ENCODE measurements at places on chromosomes 16 and 17.

- no peak for DNase-seq
Measured at GRCh38 chr17:75013092-75013559, 656 bp downstream of the MRPL58 start.

DNA sequence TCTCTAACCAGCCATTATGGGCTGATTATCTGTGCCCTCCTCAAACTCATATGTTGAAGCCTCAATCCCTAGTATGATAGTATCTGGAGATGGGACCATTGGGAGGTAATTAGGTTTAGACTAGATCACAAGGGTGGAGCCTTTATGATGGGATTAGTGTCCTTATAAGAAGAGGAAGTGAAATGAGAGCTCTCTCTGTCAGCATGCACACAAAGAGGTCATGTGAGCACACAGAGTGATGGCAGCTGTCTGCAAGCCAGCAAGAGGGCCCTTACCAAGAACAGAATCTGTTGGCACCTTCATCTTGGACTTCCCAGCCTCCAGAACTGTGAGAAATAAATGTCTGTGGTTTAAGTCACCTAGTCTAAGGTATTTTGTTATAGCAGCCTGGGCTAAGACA lies 101.9 kb downstream of the PCTP start:
- DNase-seq, result no peak

- no peak for DNase-seq
Measured at GRCh38 chr17:83125515-83126274, 46.3 kb downstream of the METRNL start.

- DNase-seq, result no peak
Measured at GRCh38 chr17:38428112-38428642, at the start of gene ARHGAP23. ARHGAP23 (plus strand) TSS chr17:38428464; CDS start chr17:38428486, 22 bp downstream.

DNA sequence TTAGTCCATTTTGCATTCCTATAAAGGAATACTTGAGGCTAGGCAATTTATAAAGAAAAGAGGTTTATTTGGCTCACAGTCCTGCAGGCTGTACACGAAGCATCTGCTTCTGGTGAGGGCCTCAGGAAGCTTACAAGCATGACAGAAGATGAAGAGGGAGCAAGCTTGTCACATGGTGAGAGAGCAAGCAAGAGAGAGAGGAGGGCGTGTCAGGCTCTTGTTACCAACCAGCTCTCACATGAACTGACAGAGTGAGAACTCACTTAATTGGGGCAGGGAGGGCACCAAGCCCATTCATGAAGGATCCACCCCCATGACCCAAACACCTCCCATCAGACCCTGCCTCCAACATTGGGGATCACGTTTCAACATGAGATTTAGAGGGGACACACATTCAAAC lies 1.6 kb downstream of the CHCT1 start:
- no peak for DNase-seq

- DNase-seq, result no peak
Measured at GRCh38 chr16:50448981-50449380, 80.2 kb upstream of the BRD7 start.

DNA sequence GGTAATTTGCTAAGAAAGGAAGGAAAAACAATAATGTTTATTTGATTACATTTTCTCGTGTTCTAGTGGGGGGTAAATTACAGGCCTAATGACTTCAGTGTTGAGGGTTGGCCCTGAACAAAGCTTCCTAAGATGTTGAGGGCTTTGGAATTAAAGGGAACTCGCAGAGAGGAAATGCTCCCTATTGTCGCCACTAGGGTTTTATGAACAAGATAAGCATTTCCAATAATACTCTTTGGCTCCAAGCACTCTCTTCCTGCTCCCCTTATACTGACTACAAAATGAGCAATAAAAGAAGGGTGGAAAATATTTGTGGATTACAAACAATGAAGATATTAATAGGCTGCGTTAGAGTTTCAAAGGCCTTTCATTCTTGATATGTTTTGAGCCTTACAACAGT lies 363.6 kb downstream of the HS3ST3B1 start:
- no peak for DNase-seq

- no peak for DNase-seq
Measured at GRCh38 chr16:30715750-30716445, 16.9 kb downstream of the SRCAP start.

- DNase-seq, result no peak
Measured at GRCh38 chr17:19303367-19303776, 59.2 kb downstream of the B9D1 start.

- no peak for DNase-seq
Measured at GRCh38 chr16:11439790-11440656, 94.8 kb downstream of the RMI2 start.

DNA sequence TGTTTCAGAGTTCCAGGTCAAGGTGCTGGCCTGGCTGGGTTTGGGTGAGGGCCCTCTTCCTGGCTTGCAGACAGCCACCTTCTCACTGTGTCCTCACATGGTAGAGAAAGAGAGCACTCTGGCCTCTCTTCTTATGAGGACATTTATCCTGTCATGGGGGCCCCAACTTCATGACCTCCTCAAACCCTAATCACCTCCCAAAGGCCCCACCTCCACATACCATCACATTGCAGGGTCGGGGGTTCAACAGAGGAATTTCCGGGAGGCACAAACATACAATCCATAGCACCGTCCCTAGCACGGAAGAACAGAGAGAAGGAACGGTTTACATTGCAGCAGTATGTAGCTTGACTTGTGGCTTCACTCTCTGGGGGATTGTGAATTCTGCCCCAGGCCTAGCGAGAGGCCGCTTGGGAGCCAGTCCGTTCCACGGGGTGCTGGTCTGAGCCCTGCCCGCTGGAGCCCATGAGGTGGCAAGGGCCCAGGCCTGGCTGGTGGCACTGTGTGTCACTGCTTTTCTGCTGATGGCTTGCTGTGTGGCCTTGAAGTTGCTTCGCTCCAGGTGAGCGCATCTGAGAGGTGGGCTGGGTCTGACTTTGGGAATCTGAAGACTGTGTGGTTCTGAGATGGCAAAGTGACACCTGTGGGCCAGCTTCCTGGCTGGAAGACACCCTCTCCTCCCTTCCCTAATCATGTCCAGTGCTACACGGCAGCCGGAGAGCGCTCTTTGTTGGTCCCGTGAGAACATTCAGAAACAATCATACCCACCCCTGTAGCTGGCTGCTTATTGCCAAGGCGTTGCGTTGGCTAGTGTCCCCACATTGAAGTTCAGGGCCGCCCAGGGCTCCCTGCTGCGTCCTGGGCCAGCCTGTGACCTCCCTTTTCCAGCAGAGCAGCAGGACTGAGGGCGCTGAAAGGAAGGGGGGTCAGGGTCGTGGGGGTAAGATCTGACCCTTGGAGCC lies 98.3 kb downstream of the CMIP start:
- no peak for DNase-seq

- no peak for DNase-seq
Measured at GRCh38 chr17:57256708-57257112, 387 bp downstream of the MSI2 start.

DNA sequence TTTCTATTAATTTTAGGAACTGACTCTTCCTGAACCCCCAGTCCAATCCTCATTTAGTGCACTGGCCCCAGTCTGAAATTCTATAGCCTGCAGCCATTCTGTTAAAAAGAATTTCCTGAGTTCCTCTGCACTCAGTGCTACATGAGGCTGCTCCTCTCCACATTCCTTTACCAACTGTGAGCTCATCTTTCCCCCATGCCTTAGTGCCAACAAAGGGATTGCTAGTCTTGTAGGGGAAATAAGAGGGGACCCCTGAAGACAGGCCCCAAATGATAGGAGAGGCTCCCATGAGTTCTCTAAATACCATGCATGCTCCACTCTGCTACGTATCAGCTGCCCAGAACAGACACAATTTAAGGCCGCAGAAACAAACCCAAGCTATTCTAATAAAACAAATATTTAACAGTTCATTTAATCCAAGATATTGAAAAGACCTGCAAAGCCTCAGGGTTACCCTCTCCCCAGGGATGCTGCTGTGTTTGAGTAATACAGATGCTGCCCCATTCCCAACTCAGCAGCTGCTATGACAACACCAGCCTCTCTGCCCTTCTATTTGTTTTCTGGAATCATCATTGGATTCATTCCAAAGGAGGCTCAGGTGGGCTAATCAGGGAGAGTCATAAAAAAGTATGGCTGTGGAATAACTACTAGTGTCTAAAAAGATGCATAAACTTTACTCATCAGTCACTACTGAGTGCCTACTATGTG lies 228.5 kb downstream of the TOX3 start:
- no peak for DNase-seq

- DNase-seq, result peak; percentile 50
Measured at GRCh38 chr17:59521465-59522126, 43.8 kb upstream of the DHX40 start.

- DNase-seq, result no peak
Measured at GRCh38 chr16:84883301-84883700, 63.5 kb downstream of the CRISPLD2 start.

- no peak for DNase-seq
Measured at GRCh38 chr16:70349783-70350182, 3.1 kb downstream of the DDX19A start.

GRCh38 chr17:48746916-48747444 lies 18.4 kb upstream of the HOXB13 start:
- no peak for DNase-seq

DNA sequence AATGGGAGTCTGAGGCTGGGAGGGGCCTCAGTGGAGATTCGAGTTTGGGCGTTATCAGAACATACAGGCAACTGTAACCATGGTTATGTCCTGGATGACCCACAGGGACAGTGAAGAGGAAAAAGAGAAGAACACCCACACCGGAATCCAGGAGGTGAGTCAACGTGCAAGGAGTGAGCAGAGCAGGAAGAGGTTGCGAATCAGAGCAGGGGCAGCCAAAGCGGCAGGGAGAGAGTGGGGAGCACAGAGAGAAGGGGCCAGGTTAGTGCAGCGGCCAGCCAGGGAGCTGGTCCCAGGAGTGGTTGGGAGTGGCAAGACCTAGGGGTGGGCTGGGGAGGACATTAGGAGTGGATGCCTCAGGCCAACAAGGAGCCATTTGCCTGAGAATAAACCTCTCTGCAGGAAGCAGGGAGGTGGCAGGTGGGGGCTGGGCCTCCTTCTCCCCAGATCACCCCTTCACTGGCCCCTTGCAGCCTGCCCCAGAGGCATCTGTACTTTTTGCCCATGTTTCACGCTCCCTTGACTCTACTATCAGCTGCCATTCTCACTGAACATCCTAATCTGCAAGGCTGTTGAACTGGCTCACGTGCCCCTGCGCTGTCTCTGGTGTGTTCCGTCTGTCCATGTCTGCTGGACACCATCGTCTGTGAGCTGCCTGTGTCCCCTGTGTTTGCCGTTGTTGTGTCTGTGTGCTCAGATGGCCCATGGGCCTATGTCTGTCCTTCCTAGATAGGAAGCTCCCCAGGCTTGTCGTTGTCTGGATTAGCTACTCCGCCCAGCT lies 5.1 kb downstream of the KRT13 start:
- DNase-seq, result no peak

- DNase-seq, result no peak
Measured at GRCh38 chr16:4261557-4262172, 11.2 kb downstream of the TFAP4 start.

GRCh38 chr17:40317345-40317873 lies 8.4 kb downstream of the RARA start:
- no peak for DNase-seq

- DNase-seq, result no peak
Measured at GRCh38 chr16:57266531-57267260, 17.8 kb downstream of the PLLP start.

GRCh38 chr16:48160575-48160974 lies 4.8 kb upstream of the ABCC12 start:
- no peak for DNase-seq

DNA sequence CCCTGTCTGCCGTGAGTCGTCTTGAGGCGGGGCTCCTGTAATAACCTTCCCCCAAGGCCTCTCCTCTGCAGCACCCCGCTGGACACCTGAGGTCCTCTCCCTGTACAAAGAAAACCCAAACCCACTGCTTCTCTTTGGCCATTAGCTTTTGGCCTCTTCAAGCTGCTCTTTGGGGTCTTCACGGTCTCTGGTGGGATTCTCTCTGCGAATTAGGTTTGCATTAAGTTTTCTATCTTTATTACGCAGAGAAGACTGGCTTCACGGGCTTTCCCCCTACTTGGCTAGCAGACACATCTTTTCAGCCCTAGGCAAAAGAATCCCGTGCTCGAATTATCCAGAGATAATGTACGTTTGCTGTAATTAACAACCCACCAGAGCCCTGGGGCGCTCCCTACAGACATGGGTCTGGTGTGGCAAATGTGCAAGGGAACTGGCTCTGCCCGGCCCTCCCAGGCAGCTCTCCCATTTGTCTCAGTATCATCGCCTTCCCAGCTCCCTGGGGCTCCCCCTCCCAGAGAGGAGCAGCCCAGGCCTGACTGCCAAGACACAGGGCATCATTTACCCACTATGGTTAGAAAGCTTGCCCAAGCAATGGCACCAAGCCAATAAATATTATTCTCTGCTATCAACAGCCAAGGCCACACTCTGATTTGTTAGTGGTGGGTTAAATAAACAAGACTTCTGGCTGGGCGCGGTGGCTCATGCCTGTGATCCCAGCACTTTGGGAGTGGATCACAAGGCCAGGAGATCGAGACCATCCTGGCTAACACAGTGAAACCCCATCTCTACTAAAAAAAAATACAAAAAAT lies 24.7 kb upstream of the KLHDC4 start:
- no peak for DNase-seq

GRCh38 chr17:67435786-67436185 lies 58.7 kb downstream of the PITPNC1 start:
- DNase-seq, result no peak

GRCh38 chr16:68272507-68273209 lies 8.3 kb downstream of the SLC7A6 start:
- DNase-seq, result no peak

DNA sequence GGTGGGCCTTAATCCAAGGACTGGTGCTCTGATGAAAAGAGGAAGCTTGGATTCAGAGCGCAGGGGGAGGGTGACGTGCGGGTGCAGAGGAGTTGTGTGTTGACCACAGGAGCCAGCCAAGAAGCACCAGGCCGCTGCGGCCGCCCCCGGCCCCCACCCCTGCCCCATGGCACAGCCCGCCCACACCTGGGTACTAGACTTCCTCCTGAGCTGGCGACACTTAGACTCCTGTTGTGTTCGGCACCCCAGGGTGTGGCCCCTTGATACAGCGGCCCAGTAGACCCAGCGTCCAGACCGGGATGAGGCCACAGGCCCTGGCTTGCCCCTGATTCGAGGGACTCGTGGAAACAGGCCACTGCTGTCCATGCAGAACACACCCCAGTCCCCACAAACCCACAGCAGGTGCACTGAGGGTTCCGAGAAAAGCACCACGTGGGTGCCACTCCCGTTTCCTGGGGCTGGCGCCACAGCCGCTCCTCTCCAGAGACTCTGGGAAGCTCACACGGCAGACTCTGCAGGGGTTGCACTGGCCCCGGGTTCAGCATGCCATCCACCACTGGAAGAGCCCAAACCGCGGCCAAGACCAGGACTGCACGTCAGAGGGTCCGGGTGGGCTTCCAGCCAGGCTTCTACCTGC lies 5.7 kb upstream of the SNAI3 start:
- DNase-seq, result no peak

DNA sequence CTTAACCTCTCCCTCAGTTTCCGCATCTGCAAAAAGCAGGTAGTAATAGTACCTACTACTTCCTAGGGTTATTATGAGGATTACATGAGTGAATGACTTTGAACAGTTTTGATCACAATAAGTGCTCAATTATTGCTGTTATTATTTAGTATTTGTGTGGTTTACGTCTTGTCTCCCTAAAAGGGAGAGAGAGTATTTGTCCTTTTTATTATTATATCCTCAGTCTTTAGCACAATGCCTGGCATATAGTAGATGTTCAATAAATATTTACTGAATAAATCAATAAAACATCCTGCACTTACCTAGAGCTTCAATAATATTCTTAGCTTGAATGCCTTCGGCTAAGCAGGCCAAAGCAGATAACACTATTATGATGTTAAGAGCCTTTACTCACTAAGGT lies 160.0 kb downstream of the TANC2 start:
- DNase-seq, result no peak

- no peak for DNase-seq
Measured at GRCh38 chr17:17535957-17536356, 39.8 kb upstream of the RASD1 start.

GRCh38 chr16:53744449-53744848 lies 40.5 kb downstream of the FTO start:
- DNase-seq, result no peak
